ENCODE measurements at places on chromosomes 6 and 20.

DNA sequence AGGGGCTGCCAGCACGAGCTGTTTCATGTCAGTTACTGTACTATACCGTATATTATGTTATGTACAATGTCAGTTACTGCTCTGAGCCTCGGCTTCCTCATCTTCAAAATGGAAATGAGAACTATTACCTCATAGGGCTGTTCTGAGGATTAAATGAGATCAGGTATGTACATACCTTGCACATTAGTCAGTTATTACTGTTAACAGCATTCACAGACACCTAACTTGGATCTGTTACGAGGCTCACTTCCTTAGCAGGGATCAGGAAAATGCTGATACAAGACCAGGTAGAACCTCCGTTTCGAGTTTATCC, 69.7 kb upstream of the TBC1D7 start:
- DNase-seq: no peak

- no peak for DNase-seq
Measured at GRCh38 chr20:19903168-19903811, 113.9 kb upstream of the NAA20 start.

GRCh38 chr20:22836211-22836610, 198.9 kb upstream of the SSTR4 start:
- DNase-seq: no peak

- DNase-seq: no peak
Measured at GRCh38 chr6:53111865-53112264, 36.8 kb downstream of the GCM1 start.

DNA sequence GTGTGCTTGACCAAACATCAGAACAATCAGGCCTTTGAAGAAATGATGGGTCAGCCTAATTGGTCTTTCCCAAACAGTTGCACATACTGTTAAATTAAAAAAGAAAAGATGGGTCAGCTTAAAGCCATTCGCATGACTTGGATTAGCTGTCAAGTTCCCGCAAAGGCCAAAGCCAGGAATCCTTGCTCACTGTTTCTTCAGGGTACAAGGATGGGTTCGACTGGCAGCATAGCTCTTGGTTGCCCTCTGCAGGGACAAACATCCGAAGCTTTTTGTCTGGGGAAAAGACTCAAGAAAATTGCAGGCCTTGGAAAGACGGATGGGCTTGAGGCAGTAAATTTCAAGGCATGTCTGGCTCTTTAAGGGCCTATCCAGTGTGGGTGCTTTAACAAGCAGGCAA, 168.0 kb downstream of the HDGFL1 start:
- DNase-seq: no peak
